ENCODE measurements at places on chromosomes 12 and 14.

- no peak for DNase-seq
Measured at GRCh38 chr12:114063435-114063834, 97.3 kb upstream of the RBM19 start.

DNA sequence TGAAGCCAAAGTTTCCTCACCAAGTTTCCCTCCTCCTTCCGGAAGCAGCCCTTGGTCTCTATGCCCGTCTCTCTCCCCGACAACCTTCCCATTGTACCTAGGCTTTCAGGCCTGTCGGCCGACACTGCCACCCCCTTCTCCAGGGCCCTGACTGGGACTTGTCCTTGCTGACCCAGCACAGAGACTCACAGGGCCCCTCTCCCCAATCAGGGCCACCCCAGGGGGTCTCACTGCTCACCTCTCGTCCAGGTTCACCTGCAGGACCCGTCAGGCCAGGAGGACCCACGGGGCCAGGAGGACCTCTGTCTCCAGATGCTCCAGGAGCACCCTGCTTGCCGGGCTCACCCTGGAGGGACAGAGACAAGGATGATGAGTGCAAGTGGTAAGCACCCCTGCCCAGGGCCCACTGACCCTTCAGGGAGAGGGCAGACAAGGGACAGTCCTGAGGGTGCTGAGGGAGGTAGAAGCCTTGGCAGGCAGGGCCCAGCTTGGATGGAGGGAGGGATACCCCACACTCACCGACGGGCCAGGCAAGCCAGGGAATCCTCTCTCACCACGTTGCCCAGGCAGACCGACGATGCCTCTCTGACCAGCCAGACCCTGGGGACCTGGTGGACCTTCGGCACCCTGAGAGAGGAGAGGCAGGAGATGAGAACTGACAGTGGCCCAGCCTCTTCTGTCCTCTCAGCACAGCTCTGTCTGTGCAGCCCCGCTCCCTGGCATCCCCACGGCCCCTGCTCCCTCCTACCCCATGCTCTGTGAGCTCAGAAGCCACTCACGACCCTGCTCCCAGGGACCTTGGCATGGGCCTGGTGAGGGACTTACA lies 14.6 kb downstream of the TMEM106C start:
- no peak for DNase-seq

DNA sequence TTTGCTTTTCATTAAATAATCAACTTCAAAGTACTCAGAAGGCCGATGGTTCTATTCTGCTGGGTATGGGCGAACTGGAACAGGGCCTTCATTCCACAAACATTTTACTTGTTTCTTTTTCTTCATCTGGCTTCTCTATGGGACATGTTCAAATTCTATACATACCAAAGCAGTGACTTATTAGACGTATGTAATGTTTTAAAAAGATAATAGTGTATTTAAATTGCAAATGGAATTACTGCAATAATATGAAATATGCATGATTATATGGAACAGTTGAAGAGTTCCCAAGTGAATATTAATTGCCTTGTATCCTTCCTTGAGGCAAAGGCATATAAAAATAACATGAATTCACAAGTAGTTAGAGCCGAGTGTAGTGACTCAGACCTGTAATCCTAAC lies 75.5 kb downstream of the FAR2 start:
- DNase-seq = no peak

DNA sequence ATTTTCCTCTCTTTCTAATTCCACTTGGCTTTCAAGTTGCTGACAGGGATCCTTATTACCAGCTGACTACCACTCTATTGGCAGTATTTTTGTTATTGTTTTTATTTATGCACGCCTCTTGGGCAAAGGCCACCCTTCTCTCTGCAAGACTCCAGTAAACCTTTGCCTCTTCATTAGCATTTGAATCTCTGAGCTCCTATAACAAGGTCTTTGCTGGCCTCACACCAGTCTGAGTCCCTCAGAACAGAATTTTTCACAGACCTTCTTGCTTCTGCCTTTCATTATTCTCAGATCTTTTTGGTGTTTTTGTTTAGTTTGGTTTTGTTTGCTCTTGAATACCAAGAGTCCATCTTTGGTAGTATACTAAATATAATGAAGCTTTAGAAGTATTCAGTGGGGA lies 145.9 kb downstream of the PDZRN4 start:
- no peak for DNase-seq

- no peak for DNase-seq
Measured at GRCh38 chr14:37721976-37722659, 126.7 kb downstream of the TTC6 start.

DNA sequence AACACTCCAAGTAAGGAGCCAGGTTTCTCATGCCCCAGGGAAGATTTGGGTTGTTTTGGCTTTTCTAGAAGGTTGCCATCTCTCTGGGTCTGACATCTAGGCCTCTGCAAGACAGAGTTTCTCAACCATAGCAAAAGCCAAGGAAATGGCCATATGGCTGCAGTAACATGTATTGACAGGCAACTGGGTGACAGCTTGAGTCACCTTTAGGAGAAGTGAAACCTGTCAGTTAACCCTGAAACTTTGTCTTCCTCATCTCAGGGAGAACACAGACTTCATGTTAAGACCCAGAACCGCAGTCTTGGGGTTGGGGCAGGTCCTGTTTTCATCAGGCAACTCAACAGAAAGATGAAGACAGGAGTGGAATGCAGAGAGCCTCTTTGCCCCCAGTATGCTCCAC lies 46.0 kb upstream of the PLBD1 start:
- DNase-seq = no peak

DNA sequence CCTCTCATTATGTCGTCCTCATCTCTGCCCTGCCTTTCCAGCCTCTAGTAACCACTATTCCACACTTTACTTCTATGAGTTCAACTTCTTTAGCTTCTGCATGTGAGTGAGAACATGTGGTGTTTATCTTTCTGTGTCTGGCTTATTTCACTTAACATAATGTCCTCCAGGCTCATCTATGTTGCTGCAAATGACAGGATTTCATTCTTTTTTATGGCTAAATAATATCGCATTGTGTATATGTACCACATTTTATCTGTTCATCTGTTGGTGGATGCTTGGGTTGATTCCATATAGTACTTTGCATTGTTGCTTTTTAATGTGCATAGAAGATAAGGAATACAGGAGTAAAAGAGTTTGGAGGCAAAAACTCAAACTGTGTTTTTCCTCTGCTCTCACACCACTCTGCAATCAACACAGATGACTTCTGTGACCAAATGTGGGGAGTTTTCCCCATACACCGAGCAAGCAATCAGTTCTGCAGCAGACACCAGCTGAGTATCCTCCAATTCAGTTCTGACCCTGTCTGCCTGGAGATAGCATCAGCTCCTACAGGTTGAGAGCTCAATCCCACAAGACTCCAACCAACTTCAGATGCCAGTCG lies 24.6 kb upstream of the FLVCR2 start:
- DNase-seq = no peak

DNA sequence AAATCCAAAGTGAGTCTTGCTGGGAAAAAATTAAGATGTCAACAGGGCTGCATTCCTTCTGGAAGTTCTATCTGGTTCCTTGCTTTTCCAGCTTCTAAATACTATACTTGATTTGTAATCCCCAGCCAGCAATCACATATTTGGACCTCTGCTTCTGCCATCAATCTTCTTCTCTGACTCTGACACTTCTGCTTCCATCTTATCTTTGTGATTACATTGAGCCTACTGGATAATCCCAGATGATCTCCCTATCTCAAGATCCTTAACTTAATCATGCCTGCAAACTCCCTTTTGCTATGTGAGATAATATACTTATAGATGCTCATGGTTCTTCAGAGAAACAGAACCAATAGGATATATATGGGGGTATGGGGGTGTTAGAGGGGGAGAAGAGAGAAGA lies 49.9 kb upstream of the ZDHHC17 start:
- no peak for DNase-seq

DNA sequence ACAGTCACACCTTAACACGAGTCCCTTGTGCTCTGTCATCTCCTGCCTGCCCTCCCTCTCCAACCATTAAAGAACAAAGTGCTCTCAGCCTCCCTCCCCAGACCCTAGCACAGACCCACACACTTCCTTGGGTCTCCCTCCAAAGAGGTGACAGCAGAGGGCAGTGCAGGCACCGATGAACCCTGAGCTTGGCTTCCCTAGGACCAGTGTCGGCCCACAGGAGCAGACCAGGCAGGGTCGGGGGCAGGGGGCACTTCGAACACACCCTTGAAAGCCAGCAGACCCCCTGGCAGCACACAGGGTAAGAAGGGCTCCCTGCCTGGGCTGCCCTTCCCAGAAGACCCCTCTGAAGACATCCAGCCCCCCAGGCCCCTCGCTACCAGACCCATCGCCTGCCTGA lies 7.0 kb downstream of the CDK2AP1 start:
- DNase-seq = no peak
